Right renal cortex interstitium (tissue), 3 donors: ENCODE measurements at places on chromosomes 16 and 17.

- DNase-seq: no peak
Measured at GRCh38 chr17:74099442-74100340, 103.8 kb upstream of the RPL38 start.

- DNase-seq: no peak
Measured at GRCh38 chr17:68302666-68303065, 11.4 kb downstream of the ARSG start.

GRCh38 chr17:866568-867103 lies 84.5 kb downstream of the MRM3 start:
- DNase-seq: no peak

- DNase-seq: peak; percentile 30
Measured at GRCh38 chr17:61009663-61010062, 332.0 kb downstream of the BCAS3 start.

DNA sequence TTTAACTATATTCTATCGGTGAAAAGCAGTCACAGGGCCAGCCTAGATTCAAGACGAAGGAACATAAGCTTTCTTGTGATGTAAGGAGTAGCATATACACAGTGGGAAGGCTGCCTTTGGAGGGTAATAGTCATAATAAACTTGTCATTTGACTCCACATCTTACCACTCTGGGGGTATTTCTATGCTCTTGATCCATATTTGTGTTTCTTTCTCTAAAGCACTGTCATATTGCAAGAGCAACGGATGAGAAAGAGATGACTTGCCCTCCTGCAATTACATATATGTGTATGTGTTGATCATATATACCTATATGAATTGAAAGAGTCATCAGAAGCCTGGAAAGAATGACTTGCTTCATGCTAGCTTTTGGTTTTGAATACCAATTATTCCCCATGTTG lies 225.4 kb upstream of the HS3ST3A1 start:
- no peak for DNase-seq

DNA sequence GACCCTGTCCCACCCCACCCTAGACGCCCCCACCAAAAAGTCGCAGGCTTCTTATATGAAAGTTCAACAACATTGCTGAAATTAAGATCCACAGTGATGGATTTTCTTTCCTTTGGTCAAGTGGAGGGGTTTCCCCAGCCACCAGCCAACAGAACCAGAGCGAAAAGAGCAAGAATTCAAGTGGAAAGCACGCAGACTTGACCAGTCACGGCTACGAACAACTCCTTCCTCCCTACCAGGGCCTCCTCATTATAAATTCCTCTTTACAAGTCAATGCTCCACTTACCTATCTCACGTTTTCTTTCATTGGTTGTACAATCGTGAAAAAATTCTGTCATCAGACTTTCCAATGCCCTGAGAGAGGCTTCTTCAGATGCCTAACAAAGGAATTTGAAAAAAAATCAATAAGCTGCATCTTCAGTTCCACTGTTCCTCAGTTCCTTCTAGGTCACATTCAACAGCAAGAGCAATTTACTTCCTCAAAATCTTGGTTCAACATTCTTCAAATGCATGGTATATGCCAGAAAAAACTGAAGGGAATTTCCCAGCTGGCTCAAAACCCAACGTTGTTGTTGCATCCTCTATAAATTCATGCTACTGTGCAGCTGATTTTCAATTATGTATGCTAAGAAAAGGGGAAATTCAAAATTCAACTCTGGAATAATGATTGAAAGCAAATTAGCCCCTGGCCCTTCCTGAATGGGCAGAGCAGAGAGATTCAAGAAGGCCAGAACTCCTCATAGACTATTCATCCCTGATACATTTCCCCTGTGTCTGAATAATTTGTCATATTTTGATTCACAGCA lies 30.9 kb downstream of the XPO6 start:
- DNase-seq: no peak

- no peak for DNase-seq
Measured at GRCh38 chr17:45776896-45777295, 7.2 kb upstream of the CRHR1 start.

- DNase-seq: no peak
Measured at GRCh38 chr16:56988161-56988947, 1.0 kb upstream of the NLRC5 start.

DNA sequence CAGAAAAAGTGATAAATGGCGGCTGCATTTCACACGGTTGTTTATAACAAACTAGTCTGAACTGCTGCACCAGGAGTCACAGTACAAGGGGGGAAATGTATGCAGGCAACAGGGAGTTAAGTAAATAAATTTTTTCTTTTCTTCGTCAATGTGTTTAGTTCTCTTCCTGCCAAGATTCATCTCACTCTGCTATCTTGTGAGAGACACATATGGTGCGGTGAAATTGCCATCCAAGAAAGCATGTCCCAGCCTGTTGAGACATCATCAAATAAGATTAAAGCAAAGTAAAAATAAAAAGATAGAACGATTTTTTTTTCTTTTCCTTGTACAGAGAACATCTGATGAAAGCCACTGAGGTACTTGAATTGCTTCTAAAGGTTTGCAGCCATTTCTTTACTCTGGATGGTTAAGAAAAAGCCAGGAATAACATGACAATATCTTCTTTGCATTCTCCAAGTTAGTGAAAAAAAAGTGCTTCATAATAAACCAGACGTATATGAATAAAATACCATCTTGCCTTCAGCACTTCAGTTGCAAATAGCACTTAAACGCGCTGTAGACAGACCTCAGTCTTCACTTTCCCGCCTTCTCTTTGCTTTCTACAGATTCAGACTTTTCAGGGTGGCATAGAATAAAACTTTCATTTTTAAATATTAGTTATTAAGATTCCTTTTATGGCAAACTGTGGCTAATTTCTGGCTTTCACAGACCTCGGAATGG lies 506.2 kb upstream of the ZFHX3 start:
- DNase-seq: no peak

DNA sequence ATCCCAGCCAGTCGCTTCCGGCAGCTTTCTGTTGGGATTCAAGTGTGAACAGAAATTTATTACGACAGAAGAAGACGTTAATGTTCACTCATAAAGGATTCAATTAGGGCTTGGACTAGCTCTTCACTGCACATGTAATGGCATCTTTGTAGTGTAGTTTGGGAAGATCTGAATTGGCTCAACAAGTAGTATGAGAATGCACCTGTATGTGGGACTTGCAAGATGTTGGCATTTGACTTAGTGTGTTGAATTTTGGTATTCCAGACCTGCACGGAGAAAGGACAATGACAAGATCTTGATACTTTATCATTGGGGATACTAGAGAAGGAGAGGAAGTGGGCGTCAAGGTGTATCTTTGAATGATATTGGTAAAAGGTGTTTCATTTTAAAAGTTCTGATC lies 1.2 kb downstream of the PSMD11 start:
- no peak for DNase-seq

- no peak for DNase-seq
Measured at GRCh38 chr16:88323546-88324330, 59.0 kb upstream of the ZNF469 start.

- DNase-seq: no peak
Measured at GRCh38 chr16:15777533-15778203, 79.2 kb downstream of the MYH11 start.

- DNase-seq: no peak
Measured at GRCh38 chr17:51228161-51228560, 31.7 kb downstream of the MBTD1 start.

GRCh38 chr17:1007310-1008007 lies 10.5 kb downstream of the TIMM22 start:
- DNase-seq: no peak

DNA sequence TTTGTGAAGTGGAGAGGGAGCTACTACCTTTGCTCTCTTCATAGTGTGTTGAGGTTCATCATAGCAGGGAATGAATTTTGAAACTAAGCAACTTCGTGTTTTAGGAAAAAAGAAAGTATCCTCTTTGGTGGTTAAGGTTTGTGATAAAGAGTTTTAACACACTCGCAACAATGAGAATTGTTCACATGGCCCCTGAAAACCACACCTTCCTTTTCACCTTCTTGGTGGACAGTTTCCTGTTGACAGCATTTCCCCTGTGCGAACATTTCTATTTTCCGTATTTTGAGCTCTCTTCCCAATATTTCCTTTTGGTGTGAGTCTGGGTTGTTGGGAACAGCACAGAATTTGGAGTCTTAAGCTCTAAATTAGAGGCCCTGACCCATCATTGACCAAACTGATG lies 3.8 kb downstream of the OR4D2 start:
- DNase-seq: no peak

- DNase-seq: no peak
Measured at GRCh38 chr16:67228905-67229304, 2.0 kb downstream of the TMEM208 start.

DNA sequence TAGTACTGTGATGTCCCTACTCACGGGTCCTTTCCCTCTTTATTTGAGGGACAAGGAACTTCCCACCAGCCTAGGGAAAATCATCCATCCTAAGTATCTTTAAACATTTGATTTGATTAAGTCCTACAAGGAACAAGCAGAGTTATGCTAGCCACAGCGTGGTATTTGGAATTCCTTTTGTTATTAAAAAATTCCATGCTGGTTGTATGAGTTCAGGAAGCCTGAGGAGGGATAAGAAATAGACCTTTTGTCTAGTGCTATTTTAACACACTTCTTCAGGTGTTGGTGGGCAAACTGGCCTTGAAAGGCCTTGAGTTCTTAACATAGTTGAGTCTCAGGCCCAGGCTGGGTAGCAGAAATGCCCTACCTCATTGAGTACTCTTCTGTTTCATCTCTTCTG lies 105.4 kb upstream of the TBX2 start:
- no peak for DNase-seq

GRCh38 chr16:28876973-28877654 lies 1.2 kb upstream of the ATP2A1 start:
- DNase-seq: no peak

DNA sequence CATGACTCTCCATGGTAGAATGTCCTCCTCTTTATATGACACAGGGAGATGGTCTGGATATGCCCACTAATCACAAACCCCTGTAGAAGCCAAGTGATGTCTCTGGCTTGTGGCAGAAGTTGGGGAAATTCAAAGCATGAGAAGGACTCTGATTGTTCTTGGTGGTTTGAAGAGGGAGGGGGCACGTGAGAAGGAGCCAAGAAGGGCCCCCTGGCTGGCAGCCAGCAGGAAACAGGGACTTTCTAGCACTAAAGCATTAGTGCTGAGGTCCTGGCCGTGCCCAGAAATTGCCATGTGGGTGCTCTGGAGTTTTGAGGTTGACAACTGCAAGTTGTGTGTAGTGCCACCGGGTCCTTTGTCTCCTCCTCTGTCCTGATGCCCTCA lies 199.9 kb downstream of the LGALS9B start:
- DNase-seq: no peak

- no peak for DNase-seq
Measured at GRCh38 chr16:3731126-3731935, 14.0 kb upstream of the TRAP1 start.

GRCh38 chr16:53115047-53115446 lies 60.3 kb downstream of the CHD9 start:
- DNase-seq: no peak

DNA sequence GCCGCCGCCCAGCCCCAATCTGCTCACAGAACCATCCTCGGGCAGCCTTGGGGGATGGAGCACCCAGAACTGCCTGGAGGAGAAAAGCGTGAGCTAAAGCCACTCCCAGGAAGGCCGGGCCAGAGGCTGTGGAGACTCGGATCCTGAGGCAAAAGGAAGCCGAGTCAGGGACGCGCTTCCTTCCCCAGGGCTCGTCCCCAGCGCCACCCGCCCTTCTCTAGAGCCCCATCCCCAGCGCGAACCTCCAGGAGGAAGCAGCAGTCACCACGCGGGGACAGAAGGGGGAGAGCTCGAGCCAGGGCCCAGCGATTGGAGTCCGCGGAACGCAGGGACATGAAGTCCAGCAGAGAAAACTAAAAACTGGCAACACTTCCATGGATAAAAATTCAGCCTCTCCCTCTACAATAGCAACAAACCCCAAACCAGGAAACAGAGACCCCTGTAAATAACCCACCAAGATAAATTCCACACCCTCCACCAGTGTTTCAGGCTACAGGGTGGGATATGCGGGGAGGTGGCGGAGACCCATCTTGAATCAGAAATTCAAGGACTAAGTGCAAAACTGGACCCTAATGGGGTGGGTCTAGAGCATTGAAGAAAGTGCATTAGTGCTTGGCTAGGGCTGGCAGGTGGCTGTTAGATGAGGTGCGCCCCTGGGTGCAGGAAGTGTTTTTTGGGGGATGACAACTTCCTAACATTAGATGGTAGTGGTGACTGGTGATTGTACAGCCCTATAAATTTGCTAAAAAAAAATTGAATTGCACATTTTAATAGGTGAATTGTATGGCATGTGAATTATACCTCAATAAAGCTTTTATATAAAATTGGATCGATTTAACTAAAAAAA lies 116.1 kb upstream of the METRNL start:
- DNase-seq: peak; percentile 63

DNA sequence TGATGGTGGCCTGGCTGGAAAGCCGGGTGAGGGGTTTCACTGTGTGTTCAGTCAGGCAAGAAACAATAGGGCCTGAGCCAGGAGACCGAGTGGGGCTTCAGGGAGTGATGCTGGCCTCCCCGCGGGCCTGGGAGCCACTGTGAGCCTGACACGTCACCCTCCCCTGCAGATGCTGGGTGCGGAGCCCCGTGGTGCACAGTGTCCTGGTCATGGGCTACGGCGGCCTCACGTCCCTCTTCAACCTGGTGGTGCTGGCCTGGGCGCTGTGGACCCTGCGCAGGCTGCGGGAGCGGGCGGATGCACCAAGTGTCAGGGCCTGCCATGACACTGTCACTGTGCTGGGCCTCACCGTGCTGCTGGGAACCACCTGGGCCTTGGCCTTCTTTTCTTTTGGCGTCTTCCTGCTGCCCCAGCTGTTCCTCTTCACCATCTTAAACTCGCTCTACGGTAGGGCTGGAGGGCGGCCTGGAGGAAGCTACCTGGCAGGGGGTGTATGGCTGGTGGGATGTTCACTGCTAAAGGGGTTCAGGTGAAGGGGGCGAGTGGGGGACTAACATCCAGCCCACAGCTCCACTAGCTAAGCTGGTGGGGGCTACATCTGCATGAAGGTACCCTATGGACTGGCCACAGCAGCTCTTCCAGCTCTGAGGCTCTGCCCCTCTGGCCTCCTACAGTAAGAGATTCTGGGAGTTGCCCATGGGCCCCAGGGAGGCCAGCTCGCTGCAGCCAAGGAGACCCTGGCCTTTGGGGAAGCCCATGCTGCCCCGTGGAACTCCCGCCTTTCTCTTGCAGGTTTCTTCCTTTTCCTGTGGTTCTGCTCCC lies 32.4 kb downstream of the ADGRG5 start:
- no peak for DNase-seq

- DNase-seq: no peak
Measured at GRCh38 chr16:85593494-85594221, 19.5 kb upstream of the GSE1 start.

GRCh38 chr16:83953796-83954576 lies 946 bp downstream of the OSGIN1 start:
- DNase-seq: no peak

GRCh38 chr16:4309833-4310266 lies 6.0 kb upstream of the GLIS2 start:
- no peak for DNase-seq

- no peak for DNase-seq
Measured at GRCh38 chr17:64063766-64064224, 43.4 kb upstream of the ICAM2 start.
